ENCODE measurements at places on chromosomes 1 and 21.

DNA sequence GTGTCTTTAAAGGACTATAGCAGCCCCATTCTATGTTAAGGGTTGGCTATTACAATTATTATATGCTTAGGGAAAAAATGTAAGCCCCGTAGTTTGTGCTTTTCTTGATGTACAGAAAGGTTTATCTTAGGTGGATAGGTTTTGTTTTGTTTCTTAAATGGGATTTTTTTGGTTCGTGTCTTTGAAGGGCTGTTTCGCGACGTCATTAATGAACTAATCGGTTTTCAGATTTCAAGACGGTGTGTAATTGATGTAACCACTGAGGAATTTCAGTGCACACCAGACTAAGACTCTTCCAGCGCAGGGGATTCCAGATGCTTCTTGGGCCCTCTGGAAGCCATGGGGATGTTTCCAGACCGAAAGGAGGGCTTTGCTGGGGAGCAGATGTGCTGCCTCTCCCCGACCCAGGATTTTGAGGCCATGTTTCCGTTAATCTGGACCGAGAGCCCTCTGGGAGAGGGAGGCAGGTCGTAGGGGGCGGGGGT, 4.8 kb upstream of the SIM2 start:
- no peak for DNase-seq
- peaks cover 85% of the 10 kb centered on the region for H3K27me3 ChIP-seq
- no peaks in the 10 kb centered on the region for H3K36me3 ChIP-seq

GRCh38 chr1:215899901-215900300, 332.8 kb downstream of the KCTD3 start:
- H3K27ac ChIP-seq = no peak overlapping the region
- no peaks in the 10 kb centered on the region for H3K4me1 ChIP-seq
- no peak for DNase-seq
- H3K4me3 ChIP-seq = no peak overlapping the region
- no peaks in the 10 kb centered on the region for H3K36me3 ChIP-seq

GRCh38 chr1:101330427-101331130, 93.8 kb downstream of the S1PR1 start:
- H3K27ac ChIP-seq = no peak overlapping the region
- DNase-seq = no peak
- peaks cover 5% of the 10 kb centered on the region for H3K36me3 ChIP-seq
- H3K27me3 ChIP-seq = peaks cover 3% of the 10 kb centered on the region
- H3K4me1 ChIP-seq = peaks cover 18% of the 10 kb centered on the region
- no peak overlapping the region for H3K4me3 ChIP-seq

- H3K27ac ChIP-seq = no peak overlapping the region
- peaks cover 2% of the 10 kb centered on the region for H3K27me3 ChIP-seq
- no peaks in the 10 kb centered on the region for H3K4me1 ChIP-seq
- H3K36me3 ChIP-seq = no peaks in the 10 kb centered on the region
- H3K4me3 ChIP-seq = no peak overlapping the region
- DNase-seq = no peak
Observed at GRCh38 chr1:30274976-30275621, 448.3 kb downstream of the MATN1 start.

DNA sequence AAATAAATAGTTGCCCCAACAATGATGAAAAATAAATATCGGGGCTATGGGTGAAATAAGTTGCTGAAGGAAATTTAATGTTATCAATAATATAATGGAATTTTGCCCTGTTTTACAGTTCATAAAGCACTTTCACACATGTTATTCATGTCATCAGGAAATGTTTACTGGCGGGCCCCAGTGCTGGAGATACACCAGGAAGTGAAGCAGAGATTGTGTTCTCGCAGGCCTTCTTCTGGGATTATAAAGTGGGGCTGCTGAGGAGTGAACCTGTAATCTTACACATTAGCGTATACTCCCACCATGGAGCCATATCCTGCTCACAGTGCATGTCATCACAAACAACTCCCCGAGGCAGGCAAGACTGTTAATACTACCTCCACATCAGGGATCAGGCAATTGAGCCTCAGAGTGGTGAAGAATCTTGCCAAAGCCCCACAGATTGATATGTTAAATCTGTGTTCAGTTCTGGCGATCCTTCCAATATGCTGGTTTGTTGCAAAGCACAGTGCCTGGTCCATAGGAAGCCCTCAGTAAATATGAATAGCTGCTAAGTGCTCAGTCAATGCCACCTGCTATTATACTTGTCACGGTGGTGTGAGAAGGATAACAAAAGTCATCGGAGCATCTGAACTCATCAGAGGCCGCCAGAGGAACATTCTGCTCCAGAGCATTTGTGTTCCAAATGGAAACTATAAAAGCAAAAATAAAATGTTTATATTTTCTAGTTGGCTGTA, 104.4 kb upstream of the UBE2U start:
- H3K27ac ChIP-seq = no peak overlapping the region
- no peaks in the 10 kb centered on the region for H3K36me3 ChIP-seq
- H3K4me3 ChIP-seq = no peak overlapping the region

DNA sequence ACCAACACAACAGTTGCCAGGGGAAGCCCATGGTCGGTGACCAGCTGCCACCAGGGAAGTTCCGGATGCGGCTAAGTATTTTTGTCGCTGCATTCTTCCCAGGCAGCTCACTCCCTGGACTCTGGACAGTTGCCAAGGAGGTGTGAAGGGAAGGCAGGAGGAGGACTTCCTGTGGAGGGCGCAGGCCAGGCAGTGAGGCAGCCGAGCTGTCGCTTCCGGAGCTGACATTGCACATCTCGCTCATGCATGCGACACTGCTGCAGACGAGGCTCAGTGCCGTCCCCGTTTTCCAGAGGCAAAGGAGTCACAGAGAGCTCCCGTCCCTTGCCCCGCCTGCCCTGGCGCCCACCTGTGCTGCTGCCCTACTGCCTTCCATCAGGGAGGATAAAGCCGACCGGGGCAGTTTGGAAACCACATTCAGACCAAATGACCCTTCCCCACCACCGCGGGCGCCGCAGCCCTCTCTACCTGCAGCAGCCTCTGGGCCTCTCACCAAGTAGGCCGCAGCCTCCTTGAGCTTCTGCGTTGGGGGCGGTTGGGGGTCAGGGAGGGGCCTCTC, 81.4 kb downstream of the NENF start:
- peaks cover 9% of the 10 kb centered on the region for H3K4me1 ChIP-seq
- H3K27me3 ChIP-seq = peaks cover 65% of the 10 kb centered on the region
- no peak overlapping the region for H3K27ac ChIP-seq
- no peaks in the 10 kb centered on the region for H3K36me3 ChIP-seq
- no peak overlapping the region for H3K4me3 ChIP-seq

DNA sequence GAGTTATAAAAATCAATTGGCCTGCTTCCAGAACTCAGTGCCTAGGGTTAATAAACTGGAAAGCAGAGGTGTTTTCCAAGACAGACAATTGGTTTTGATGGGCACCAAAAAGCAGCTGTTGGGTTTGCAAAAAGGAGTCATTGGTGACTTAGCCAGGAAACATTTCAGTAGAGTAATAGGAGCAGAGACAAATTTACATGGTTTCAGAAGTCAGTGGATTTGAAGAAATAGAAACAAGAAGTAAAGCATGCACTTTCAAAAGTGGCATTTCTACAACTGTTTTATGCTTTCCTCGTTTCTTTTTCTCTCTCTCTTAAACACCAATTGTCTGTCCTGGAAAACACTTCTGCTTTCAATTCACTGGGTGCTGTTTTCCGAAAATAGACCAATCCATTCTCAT, 87.8 kb downstream of the GLUL start:
- no peak overlapping the region for H3K4me3 ChIP-seq
- no peaks in the 10 kb centered on the region for H3K27me3 ChIP-seq
- H3K27ac ChIP-seq = no peak overlapping the region

DNA sequence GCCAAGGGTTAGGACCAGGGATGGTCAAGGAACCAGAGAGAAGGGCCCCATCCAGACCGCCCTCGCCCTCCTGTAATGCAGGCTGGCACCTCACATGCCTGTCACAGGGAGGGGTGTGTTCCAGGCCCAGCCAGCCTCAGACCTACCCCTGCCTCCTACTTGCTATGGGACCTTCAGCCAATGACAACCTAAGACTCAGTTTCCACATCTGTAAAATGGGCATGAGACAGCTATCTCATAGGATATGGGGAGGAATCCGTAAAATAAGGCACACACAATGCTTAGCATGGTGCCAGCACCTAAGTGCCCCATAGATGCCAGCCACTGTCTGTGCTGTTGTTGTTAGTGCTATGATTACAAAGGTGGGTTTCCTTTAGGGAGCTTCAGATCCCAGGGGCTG, 7.9 kb downstream of the KIF17 start:
- no peaks in the 10 kb centered on the region for H3K4me1 ChIP-seq
- no peaks in the 10 kb centered on the region for H3K27me3 ChIP-seq
- H3K27ac ChIP-seq = no peak overlapping the region
- H3K4me3 ChIP-seq = no peak overlapping the region

DNA sequence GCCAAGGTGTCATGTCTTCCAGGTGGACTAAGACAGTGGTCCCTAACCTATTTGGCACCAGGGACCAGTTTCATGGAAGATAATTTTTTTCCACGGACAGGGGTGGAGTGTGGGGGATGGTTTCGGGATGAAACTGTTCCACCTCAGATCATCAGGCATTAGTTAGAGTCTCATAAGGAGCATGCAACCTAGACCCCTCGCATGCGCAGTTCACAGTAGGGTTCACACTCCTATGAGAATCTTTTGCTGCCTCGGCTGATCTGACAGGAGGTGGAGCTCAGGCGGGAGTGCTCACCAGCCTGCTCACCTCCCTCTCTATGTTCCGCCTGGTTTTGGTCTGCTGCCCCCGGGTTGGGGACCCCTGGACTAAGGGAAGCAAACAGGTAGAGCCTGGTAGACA, 30.9 kb downstream of the LGR6 start:
- H3K4me3 ChIP-seq = no peak overlapping the region
- peaks cover 22% of the 10 kb centered on the region for H3K4me1 ChIP-seq
- H3K36me3 ChIP-seq = no peaks in the 10 kb centered on the region
- peaks cover 6% of the 10 kb centered on the region for H3K27me3 ChIP-seq
